Keratinocyte (primary cell): ENCODE measurements at places on chromosomes 11 and 22.
A peak's percentile ranks its signal among the peaks of the same experiment; 100 is the strongest.

DNA sequence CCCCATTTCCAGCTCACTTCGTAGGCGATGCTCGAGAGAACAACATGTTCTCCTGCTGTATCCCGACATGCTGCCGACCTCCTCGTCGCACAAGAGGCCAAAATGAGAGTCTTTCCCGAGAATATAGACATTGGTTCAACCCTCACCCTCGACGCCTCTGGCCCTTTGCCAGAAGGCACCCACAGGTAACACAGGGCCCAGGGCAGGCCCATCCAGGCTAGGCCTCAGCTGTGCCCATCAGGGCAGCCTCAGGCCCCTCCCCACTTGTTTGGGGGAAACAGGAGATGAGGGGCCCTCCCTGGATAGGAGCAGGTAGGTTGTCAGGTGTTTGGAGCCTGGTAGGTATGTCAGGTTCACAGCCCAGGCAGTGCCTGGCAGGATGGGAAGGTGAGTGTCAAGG lies 2.7 kb upstream of the RGL4 start:
- no peak for DNase-seq

- no peak for DNase-seq
These were observed at the start of the genes HPS4 and SRRD for GRCh38 chr22:26483439-26484359. HPS4 (minus strand) TSS chr22:26483783; CDS start chr22:26481762, 2,021 bp downstream. SRRD (plus strand) TSS chr22:26483877; CDS start chr22:26483891, 14 bp downstream.

DNA sequence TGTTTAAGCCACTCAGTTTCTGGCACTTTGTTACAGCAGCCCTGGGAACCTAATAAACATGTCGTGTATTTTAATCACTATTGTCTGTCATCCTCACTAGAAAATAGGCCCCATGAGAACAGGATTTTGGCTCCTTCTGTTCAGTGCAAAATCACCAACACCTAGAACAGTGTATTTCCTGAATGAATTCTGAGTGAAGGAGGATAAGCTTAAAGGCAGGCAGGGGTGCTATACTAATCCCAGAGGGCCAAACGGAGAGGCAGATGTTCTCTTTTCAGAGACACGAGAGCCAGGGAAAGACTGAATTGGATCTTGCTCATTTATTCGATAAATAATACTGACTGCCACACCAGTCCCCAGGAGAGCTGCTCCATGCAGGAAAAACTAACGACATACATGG lies 10.4 kb downstream of the SMCO4 start:
- no peak for DNase-seq

DNA sequence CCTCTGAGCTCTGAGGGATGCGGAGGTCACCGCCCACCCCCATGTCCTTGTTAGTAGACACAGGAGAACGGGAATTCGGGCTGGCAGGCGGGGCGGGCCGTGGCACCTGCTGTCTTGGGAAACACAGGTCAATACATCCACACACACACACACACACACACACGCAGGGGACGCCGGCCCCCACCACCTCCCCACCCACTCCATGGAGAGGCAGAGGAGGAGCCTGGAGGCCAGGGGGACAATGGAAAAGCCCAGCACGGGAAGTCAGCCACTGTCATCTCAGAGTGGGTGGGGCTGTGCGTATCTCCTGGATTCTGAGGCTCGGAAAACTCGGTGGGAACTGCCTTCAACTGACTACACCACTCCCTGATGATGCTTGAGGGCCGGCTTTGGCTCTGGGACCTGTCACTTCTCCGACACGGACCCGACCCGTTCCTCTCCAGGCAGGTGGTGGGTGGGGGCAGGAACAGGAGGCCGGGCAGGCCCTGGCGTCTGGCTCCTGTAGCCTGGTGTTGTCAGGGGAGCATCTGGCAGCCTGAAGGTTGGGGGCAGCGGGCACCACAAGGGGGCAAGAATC lies 18.5 kb upstream of the TMEM184B start:
- no peak for DNase-seq

GRCh38 chr11:122202951-122203456 lies 87.0 kb upstream of the BLID start:
- no peak for DNase-seq

- no peak for DNase-seq
These were observed 306.8 kb downstream of the CNTN5 start for GRCh38 chr11:99327527-99327926.

DNA sequence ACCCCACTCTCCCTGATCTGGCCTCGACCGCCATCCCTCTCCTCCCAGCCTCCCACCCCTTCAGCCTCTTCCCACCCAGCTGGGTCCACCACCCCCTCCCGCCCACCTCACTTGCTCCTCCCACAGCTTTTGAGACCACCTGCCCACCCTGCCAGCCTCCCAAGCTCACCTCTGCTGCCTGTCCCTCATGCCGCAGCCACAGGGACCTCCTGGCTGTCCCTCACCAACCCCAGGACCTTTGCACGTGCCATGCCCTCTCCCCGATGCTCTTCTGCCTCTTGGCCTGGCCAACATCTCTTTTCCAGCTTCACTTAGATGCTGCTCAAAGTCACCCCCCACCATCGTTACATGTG lies 6.5 kb downstream of the PNPLA5 start:
- DNase-seq: no peak

GRCh38 chr11:414318-414857 lies 411 bp downstream of the SIGIRR start:
- no peak for DNase-seq

GRCh38 chr22:45975164-45976161 lies 1.5 kb downstream of the WNT7B start:
- DNase-seq: no peak

GRCh38 chr11:105224482-105225253 lies 85.1 kb upstream of the CARD18 start:
- no peak for DNase-seq

GRCh38 chr11:72712168-72712751 lies 38.0 kb upstream of the PDE2A start:
- no peak for DNase-seq

DNA sequence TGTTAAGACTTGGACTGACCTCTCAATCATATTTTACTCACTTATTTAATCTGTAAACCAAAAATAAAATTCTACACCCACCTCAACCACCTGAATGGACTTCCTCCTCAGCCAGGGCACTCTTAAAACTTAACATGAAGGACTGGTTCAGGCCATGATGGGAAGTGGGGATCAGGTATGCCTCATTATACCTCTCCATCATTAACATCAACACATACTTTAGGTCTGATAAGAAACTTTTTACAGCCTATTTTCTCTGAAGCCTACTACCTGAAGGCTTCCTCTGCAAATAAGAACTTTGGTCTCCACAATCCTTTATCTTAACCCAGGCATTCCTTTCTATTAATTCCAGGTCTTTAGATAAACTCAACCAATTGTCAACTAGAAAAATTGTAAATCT lies 390.0 kb downstream of the AASDHPPT start:
- DNase-seq: no peak

- DNase-seq: no peak
These were observed 34.6 kb downstream of the IFT27 start for GRCh38 chr22:36741204-36741793.

GRCh38 chr11:44998051-44998450 lies 47.4 kb upstream of the TP53I11 start:
- no peak for DNase-seq

- DNase-seq: no peak
These were observed 726.9 kb upstream of the TENM4 start for GRCh38 chr11:80167766-80168165.

DNA sequence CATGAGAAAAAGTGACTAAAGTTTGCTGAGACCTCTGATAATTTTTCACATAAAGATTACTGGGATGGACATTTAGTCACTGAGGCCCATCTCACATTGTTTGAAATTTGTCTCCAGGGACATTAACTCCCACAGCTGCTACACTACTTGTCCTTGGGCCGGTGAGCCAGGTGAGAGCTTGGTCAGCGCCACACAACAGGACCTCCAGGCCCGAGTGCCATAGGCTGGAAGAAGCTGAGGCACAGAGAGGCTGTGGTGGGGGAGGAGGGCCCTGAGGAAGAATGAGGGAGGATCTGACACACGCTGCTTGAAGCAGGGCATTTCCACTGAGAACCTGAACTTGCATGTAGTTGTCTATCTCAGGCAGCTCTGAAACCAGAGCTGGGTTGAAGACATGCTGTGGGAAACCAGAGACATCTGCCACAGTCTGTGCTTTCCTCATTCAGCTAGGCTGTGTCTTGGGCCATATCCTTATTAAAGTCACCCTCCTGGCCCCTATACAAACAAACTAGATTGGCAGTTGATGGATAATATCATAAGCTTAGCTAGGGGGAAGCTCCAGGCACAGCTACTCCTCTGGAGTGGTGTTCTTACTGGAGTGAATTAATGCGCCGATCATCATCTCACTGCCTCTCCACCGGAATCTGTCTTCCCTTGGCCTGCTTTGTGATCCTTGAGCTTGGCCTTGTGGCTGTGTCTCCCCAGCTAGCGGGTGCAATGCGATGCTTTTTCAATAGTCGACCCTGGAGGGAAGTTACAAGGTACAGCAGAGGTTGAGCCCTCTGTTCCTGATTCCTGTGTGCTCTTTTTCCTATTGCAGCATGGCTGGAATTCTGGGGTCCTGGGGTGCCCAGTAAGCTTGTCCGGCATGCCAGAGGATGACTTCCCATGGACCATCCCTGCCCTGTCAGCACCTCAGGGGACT lies 225.3 kb upstream of the B3GAT1 start:
- DNase-seq: no peak

DNA sequence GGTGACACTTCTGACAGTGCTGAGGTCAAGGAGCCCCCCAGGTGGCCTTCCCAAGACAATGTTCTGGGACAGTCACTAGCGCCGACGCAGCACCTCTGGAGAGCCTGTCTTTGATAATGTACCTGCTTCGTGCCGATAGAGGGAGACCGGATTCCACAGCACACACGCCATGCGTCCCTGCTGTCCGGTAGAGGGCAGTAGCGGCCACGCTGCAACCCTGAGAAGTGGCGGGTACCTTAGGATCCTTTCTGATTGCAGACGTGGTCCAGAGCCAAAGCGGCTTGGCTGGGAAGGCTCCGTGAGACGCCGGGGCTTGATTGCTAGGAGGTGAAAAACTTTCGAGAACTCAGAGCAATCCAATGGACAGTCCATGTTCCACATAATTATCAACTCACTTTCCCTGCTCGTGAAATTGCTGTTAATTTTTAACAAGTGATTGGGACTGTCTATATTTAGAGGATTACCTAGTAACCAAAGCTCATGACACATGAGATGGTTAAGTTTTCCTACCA lies 11.4 kb upstream of the BARX2 start:
- peak; percentile 62 for DNase-seq

DNA sequence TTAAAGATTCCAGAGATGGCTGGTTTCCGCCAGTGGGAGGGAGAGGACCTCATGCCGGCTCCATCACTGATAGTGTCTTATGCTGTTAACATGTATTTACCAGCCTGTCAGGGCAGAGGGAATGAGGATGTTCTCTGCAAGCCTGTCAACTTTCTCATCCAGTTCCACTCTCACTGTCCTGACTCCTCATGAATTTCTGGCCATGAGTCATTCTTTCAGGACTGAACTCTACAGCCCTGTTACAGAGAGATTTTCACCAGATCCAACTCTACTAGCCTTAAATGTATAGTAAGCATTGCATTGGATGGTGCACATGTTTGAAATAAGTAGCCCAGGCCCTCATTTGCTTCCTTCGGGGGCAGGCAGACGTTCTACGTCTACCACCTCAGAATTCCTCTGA lies 387.7 kb downstream of the TMEM135 start:
- DNase-seq: no peak

DNA sequence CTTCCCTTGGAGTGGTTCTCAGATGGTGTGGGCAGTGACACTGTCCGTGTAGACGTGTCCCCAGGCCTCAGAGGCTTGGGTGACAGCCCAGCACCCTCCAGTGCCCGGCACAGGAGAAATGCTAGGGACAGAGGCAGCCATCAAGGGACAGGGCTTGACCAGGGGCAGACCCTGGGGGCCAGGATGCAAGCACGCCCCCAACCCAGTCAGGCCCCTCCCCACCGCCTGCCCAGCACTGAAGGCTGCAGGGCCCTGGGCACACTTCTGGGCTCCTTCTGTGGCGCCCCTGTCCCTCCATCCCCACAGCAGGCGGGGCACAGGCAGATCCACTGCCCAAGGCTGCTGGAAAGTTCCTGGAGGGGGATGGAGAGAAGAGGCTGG lies 11.1 kb downstream of the IGF2 start:
- no peak for DNase-seq
